NCI-H1092 (cell line): ENCODE measurements at places on chromosomes 1 and 21.

DNA sequence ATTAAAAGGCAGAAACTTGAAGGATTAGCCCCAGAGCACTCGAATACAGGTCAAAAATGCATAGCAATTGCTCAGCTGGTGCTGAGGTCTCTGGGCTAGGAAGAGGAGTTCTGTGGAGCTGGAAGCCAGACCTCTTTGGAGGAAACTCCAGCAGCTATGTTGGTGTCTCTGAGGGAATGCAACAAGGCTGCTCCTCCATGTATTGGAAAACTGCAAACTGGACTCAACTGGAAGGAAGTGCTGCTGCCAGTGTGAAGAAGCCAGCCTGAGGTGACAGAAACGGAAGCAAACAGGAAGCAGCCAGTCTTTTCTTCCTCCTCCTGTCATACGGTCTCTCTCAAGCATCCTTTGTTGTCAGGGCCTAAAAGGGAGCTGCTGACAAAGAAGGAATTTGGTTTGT lies 233.4 kb upstream of the FGGY start:
- DNase-seq, result no peak

- DNase-seq, result no peak
Observed at GRCh38 chr1:239922778-239923522, 168.7 kb upstream of the FMN2 start.

DNA sequence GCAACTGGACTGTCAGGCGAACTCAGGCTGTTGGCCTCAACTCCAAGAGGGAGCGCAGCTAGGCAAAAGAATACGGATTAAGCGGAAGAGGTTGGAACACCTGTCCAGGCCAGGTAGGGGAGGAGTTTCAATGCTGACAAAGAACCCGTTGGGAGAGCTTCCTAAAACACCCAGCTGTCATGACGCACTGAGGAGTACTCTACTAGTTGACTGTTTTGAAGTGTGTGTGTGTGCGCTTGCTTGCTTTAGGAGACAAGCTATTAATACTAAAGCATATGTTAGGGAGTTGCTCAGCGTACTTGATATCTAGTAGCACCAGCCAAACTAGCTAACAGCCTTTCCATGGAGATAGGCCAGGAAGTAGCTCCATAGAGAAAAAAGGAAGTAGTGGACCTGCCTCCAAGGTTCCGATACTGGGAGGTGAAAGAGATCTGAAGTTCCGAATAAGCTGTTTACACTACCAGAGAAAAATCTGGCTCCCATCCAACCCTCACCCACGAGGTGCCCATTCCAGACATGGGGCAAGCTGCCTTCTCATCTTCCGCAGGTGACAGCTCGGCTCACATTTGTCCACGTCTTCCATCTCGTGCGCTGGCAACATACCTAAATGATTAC lies 974 bp upstream of the FNBP1L start:
- peak; percentile 41 for DNase-seq

GRCh38 chr1:90534116-90534515 lies 183.0 kb downstream of the BARHL2 start:
- no peak for DNase-seq

GRCh38 chr1:230715510-230715909 lies 1.6 kb upstream of the AGT start:
- no peak for DNase-seq

DNA sequence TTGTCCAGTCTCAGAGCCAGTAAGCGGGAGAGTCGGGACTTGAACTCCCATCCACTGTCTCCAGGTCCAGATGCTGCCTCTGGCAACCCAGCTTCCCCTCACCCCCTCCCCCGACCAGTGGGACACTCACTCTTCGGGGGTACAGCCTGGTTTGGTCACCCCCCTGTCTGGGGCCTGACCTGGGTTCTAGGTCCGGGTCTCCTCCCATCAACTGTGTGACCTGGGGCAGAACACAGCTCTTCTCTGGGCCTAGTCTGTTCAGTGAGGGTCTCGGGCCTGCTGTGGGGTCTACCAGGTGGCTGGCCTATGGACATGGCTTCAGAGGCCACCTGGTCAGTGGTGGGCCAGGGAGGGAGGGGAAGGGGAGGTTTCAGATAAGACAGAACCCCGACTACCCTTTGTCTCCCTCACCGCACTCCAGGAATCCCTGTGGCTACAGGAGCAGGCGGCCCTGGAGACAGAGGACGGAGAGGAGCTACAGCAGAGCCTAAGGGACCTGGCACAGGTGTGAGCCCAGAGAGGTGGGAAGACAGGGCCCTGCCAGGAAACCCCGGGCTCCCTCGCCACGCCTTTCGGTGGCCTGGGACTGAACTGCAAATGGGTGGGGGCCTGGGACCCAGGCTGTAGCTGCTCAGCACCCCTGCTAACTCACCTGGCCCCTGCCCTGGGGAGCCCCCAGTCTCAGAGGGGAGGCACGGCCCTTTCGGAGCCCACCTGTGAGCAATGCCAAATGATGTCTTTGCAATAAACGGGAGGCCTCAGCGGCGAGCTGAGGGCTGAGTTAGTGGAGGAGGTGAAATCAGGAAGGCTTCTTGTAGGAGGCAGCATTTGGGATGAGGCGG lies 4.1 kb upstream of the NBPF3 start:
- no peak for DNase-seq

- DNase-seq, result no peak
Observed at GRCh38 chr1:67769633-67770256, 63.5 kb downstream of the GNG12 start.

DNA sequence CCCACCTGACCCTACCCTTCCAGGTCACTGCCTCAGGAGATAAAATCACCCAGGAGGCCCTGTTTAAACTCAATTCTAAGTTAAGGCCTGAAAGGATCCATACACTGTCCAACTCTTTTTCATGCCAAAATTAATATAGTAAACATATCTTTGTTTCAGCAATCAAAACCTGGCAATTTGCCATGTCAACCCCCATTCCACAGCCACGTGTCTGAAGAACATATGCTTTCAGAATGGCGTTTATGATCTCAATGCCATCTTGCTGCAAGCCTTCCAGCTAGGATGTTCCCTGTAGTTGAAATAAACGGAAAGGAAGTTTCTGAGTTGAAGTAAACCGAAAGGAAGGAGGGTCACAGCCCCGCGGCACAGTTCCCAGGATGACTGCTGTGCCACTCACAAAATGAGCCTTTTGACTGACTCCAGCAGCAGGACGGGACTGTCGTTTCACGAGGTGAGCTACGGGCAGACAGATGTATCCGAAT lies 472.0 kb downstream of the SMYD3 start:
- no peak for DNase-seq

- no peak for DNase-seq
Observed at GRCh38 chr21:40540216-40540615, 306.7 kb downstream of the DSCAM start.

- no peak for DNase-seq
Observed at GRCh38 chr1:221576268-221576667, 165.6 kb downstream of the DUSP10 start.

DNA sequence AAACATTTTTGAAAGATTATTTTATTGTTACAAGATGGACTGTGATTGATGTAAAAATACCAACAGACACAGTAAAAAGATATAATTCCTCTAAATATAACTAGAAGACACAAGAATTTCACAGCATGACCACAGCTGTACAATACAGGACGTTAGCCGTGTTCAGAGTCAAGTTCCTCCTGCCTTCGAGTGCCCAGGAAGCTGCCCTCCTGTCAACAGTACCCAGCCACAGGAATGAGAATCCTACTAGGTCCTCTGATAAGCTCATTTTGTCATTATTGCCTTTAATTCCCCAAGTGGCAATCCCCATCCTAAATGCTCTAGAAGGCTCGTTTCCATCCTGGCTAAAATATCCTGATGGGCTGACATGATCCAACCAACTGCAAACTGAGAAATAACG lies 16.4 kb upstream of the CAPN2 start:
- DNase-seq, result no peak

DNA sequence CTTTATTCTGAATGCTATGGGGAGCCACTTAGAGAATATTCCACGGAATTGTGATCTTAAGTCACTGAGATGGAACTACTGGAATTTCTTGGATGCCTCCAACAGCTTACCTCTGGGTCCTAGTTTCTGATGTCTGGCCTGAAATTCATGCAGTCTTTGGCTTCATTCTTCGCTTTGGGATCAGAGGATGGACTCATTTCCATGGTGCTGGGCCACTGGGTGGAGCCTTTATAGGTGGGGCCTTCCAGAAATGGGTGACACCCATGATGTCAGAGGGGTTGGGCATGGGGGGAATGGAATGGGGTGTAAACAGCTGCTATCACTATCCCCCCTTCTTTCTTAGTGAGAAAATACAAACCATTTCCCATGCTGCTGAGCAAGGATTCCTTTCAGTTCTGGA lies 73.7 kb upstream of the FGGY start:
- no peak for DNase-seq

DNA sequence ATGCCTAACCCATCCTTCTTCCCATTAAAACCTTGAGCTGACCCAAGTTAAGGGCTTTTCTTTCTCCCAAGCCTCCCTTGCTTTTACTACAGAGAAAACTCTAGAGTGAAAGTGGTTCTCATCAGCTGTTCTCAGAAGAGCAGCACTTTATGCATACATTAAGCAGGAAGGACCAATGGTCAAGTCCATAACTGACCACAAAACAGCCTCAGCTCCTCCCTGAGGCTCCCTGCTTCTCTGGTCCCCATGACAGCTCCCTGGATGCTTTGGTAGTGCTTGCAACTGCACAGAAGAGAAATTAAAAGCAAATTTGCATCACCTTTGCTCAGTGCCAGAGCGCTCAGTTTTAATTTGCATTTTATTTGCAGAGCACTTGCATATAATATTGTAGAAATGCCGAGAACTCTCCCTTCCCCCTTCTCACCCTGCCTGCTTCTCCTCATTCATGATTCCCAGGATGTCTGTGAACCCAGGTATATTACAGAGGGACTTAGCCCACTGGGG lies 56.1 kb downstream of the LMX1A start:
- DNase-seq, result no peak

- DNase-seq, result no peak
Observed at GRCh38 chr1:209642816-209643215, 9.4 kb downstream of the LAMB3 start.

DNA sequence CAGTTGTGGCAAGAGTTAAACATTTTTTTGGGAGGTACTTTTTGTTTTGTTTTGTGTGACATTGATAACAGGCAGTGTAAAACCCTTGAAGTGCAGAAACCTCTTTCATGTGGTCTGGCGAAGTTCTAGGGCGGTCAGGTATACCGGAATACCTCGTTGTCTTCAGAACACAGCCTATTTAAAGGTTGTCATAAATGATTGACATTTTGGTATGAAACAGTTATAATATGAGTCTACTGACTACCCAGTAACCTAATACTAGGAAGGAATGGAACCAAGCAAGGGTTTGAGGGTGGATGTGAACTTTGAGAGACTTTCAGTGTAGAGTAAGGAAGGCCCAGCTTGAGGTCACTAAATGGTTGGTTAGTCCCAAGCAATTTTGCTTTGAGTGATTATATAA lies 40.5 kb downstream of the PATJ start:
- DNase-seq, result no peak

DNA sequence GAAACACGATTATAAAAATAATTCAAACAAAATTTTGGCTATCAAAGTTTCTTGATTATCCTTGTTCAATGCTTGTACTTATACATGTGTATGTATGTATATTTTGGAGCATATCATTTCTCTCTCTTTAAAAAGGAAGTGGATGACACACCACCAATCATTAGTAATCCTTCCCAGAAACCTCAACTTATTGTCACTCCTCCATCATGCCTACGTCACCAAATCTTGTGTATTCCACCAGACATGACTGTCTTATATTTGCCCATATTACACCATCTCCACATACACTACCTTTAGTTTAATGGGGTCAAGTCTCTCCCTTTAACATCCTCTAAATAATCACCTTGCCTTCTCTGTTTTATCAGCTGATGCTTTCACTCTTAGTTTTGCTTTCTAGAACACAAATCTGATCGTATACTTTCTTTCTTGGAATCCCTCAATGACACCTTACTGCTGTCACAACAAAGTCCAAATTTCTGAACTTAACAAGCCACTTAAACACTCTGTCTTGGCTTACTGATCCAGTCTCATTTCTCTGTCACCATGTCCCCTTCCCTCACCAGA lies 124.0 kb downstream of the BRINP3 start:
- DNase-seq, result no peak

DNA sequence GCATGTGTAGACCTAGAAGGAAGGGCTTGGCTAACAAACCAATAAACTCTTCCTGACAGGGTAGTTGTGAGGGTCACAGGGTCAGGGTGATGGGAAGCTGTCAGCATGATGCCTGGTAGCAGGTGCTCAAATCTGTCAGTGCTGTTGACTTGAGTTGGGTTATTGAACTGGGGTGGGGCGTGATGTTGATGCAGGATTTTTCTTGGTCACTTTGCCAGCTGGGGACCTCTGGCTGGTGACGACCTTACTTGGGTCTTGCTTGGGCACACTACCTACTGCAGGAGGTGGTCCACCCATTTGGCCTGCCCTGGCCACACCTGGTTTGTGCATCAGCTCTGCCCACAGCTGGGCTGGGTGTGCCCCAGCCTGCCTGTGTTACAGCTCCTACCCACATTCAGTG lies 624.4 kb downstream of the PTPRU start:
- no peak for DNase-seq

DNA sequence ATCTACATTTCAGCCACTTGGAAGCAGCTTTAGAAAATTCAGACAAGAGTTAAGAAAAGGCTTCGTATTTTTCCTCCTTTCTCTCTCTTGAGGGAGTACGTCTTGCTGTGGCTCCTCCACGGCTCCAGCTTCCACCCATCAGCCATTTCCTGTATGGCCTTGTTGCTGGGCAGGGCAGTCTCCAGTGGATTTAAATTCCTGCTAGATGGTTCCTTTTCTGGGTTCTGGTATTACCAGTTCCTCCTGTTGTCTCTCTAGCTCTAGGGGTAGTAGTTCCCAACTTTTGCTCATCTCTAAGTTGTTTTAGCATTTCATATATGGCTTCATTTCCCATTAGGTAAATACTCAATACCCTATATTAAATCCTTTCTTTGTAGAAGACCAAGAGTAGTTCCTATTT lies 1098.3 kb downstream of the ADGRL2 start:
- no peak for DNase-seq

- no peak for DNase-seq
Observed at GRCh38 chr1:167839009-167839408, 74.9 kb downstream of the ADCY10 start.

DNA sequence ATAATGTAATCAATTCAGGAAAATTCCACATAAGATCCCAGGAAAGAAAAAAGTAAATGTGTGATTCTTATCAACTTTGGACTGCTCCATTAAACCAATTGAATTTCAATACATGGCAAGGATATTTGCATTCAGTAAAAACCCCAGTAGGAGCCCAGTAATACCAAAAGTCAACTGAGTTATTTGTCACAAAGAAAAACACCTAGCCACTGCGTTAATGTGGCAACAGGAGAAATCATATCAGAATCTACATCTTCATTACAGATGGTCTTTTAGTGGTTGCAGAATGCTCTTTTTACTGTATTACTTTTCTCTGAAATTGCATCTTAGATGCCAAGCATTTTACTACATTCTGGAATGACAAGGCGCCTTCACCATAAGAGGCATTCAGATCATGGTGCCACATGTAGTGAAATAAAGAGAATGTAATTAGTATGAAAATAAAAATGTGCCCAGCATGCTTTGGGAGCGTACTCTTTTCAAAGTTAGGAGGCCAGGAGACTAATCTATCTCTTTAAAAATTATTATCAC lies 180.7 kb downstream of the PATJ start:
- DNase-seq, result no peak

GRCh38 chr1:230277201-230278025 lies 148.7 kb downstream of the PGBD5 start:
- DNase-seq, result no peak

GRCh38 chr1:16152481-16153087 lies 3.3 kb downstream of the EPHA2 start:
- DNase-seq, result no peak
